Smooth muscle cell of trachea (primary cell): ENCODE measurements at places on chromosomes 1 and 21. TPM values are rescaled to one million over a fixed set of nuclear protein-coding genes. Genes with fewer than 3 reads are reported as not detected.

Gene GJA5
- total RNA-seq = 2.0 TPM in 1 of 2 replicates, not detected in the other

Gene DFFA
- total RNA-seq = 34.2 and 45.5 TPM in 2 replicates

Gene FAM72D
- under 0.01 and 1.3 TPM in 2 replicates for total RNA-seq

Gene CFHR4
- total RNA-seq = under 0.01 TPM in 1 of 2 replicates, not detected in the other

Gene FAM131C
- 0.15 and 0.50 TPM in 2 replicates for total RNA-seq

Gene NDUFV3
- total RNA-seq = 56.6 and 81.7 TPM in 2 replicates

Gene BROX
- total RNA-seq = 52.9 and 55.7 TPM in 2 replicates

Gene GRHL3
- total RNA-seq = not detected in 2 replicates

Gene MCM3AP
- total RNA-seq = 91.8 and 100 TPM in 2 replicates

Gene C1orf115
- 0.50 and 0.87 TPM in 2 replicates for total RNA-seq

Gene SESN2
- 23.6 and 49.3 TPM in 2 replicates for total RNA-seq

Gene HAO2
- not detected in 2 replicates for total RNA-seq

Gene SHISA4
- 15.3 and 37.4 TPM in 2 replicates for total RNA-seq

Gene MPL
- not detected in 2 replicates for total RNA-seq

Gene TTC34
- total RNA-seq = 0.15 and 0.33 TPM in 2 replicates

Gene TFAP2E
- 0.33 and 0.44 TPM in 2 replicates for total RNA-seq

Gene KDM1A
- 99.7 and 113 TPM in 2 replicates for total RNA-seq

Gene C1orf94
- total RNA-seq = not detected in 2 replicates

Gene SZRD1
- 41.2 and 47.1 TPM in 2 replicates for total RNA-seq
